ENCODE measurements at places on chromosomes 4 and X.

DNA sequence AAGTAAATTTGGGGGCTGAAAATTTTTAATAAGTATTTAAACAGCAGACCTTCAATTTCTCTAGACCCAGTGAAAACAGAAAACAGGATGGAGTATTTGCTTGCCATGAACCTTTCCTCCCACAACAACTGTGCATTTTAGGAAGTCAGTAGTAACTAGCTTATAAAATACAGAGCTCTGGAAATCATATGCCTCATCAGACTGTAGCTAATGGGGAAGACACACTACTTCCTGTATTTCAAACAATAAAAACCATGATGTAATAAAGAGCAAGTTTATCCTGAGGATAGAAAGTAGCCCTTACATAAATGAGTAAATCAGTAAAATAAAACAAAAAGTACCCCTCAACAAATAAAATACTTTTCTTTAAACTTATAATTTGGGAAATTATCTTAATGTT, 280.1 kb upstream of the ZFP42 start:
- DNase-seq: no peak

DNA sequence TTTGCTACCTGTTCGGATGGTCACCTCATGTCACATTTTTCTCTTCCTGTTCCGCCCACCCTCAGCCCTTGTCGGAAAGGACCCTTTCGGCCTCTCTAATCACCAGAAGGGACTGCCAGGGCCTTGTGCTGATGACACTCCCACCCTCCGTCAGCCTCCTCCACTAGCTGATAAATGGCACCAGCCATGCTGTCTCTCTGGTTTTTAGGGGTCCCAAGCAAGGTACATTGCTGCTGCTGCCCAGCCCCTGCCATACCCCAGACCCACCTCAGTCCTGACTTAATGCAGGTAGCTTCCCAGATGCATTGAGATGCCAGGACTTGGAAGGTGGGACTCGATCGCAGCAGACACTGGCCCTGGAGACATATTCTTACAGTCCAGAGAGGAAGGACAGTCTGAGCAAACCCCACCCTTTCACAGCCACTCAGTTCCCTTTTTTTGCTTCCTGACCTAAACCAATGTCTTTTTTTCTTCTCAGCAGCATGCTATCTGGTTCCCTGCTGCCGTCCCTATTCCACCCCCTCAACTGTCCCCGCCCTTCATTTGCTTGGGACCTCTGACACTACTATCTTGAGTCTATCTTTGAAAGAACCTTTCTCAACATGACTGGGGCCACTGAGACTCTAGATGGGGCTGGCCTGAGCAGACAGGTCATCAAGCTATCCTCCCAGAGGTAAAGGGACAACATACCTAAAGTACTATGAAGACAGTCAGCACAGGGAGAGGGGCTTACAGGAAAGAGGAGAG, at the start of gene BTK:
Gene BTK, minus strand, starts transcription at position 397 of the 747 bp plus-strand sequence. CDS start 10,907 bp downstream, outside the sequence.
- DNase-seq: no peak

DNA sequence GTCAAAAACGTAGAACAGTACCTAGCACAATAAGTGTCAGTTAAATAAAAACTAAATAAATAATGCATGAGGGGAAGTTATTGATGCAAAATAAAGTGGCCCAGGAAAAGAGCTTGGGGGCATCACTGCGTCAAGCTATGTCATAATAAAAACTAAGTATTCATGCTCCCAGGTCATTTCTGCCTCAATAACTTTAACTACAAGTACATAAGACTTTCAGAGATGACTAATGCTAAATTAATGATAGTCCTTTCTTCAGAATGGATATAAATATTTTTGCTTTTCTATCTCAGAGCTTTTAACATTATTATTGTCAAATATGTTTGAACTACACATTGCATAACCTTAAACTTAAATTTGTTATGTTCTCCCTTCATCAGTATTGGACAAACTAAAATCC, 92.2 kb upstream of the MAGEB10 start:
- DNase-seq: no peak

- no peak for DNase-seq
These were observed 47.9 kb downstream of the JADE3 start for GRCh38 chrX:46959985-46960700.

GRCh38 chrX:10611441-10612090, 8.8 kb downstream of the MID1 start:
- no peak for DNase-seq

- no peak for DNase-seq
These were observed 41.9 kb upstream of the NEUROG2 start for GRCh38 chr4:112557676-112558411.

DNA sequence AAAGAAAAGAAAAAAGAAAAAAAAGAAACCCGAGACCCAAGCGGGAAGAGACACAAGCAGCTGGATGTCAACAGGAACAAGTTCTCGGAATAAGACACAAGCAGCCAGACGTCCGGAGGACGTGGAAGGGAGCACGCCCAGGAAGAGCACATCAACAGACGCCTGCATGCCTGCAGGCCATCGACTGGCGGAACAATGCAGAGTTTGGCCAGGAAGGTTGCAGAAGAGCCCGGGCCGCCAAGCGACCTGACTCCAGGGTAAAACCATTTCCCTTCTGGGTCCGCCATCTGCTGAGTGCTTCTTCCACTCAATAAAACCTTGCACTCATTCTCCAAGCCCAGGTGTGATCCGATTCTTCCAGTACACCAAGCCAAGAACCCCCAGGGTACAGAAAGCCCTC, 95.6 kb upstream of the PRR32 start:
- DNase-seq: no peak

All from stimulated activated CD8-positive, alpha-beta memory T cell treated with anti-CD3 and anti-CD28 coated beads, Interleukin-4, amount 100 ng/mL, for 1 hour (primary cell).